ENCODE measurements at places on chromosomes 1 and 21. TPM values are rescaled to one million over a fixed set of nuclear protein-coding genes. Genes with fewer than 3 reads are reported as not detected.

The MDM4 gene
- 22.3 TPM for total RNA-seq

The FAM151A gene
- not detected for total RNA-seq

The AMPD1 gene
- total RNA-seq = not detected

The BGLAP gene
- 0.85 TPM for total RNA-seq

The S100A8 gene
- total RNA-seq = not detected

The PLEKHM2 gene
- 49.7 TPM for total RNA-seq

The PKLR gene
- total RNA-seq = not detected

The PSEN2 gene
- total RNA-seq = 14.6 TPM

The LIPI gene
- total RNA-seq = not detected

Measured in regular cardiac myocyte (primary cell).